ENCODE measurements at places on chromosomes 7 and 10. TPM values are rescaled to one million over a fixed set of nuclear protein-coding genes. Genes with fewer than 3 reads are reported as not detected.
A peak's percentile ranks its signal among the peaks of the same experiment; 100 is the strongest.

DNA sequence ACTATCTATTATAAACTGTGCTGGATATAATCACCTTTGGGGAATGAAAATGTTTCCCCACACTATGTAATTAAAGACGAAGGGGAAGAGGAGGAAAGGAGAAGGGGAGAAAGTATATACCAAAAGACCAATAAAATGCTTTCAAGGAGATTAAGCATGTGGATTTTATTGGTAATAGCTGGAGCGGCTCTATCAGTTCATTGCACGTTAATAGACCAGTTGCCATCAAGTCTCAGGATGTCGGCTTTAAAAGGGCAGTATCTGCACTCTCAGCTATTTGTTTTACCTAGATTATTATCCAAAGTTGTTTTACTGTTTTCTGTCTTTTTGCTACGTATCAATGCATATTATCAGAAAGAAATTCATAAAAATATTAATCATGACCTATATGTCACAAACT, 9.0 kb downstream of the ETV1 start:
- H3K27me3 ChIP-seq = no peaks in the 10 kb centered on the region
- DNase-seq = no peak
- no peak overlapping the region for H3K4me3 ChIP-seq
- peaks cover 1% of the 10 kb centered on the region for H3K36me3 ChIP-seq

- no peaks in the 10 kb centered on the region for H3K27me3 ChIP-seq
- peak overlapping the region; percentile 89 for H3K27ac ChIP-seq
- no peak overlapping the region for H3K4me3 ChIP-seq
- peak; percentile 58 for DNase-seq
Measured at GRCh38 chr7:26704786-26705185, 159.6 kb downstream of the SKAP2 start.

The TEX36 gene
- total RNA-seq = not detected

DNA sequence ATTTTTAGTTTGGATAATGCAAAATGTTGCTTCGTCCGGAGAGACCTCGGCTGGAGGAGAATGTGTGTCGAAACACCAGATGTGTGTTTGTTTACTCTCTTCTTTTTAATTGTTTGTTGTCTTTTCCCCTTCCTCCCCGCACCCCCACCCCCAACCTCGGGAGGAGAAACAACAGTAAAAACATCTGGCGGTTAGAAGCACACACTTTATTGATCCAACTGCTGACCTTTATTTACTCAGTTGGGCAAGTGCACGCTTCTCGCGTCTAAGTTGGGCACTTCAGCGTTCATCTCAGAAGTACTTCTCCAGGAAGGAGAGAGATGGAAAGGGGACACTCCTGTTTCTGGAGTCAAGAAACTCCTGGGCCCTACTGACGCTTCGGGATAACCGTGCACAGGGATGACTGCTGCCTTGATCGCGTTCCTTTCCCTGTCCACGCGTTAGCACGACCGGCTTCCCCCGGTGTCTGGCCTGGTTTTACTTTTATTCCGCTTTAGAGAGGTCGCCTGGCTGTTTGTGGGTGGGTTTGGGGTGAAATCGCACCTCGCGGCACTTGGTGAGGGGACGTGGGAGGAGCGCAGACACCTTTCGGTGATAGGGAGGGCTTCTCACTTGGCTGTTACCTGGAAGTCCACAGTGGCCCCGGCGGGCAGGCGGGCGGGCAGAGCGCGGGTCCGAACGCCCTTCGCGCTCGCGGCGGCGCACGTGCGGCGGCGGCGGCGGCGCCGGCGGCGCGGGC, 168.3 kb upstream of the PPP1R3A start:
- peak overlapping the region; percentile 66 for H3K4me3 ChIP-seq
- no peak overlapping the region for H3K27ac ChIP-seq
- no peaks in the 10 kb centered on the region for H3K36me3 ChIP-seq
- H3K4me1 ChIP-seq = peaks cover 4% of the 10 kb centered on the region

DNA sequence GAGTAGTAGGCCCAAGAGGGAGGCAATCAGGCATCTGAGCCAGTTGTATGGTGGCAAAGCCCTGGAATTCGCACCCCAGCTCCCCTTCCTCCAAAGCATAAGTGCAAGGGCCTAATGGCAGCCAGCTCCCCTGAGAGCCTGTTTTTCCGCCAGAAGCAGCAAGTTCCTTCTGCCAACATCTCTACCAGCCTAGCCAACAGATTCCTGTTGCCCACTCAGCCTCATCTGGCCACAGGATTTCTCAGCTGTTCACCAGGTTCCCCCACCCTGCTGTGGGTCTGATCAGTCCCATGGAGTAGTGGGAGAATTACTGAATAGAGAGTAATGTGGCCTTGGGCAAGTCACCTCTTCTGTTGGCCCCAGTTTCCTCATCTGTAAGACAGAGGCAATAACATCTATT, 186.2 kb upstream of the PDE1C start:
- no peaks in the 10 kb centered on the region for H3K36me3 ChIP-seq
- no peak overlapping the region for H3K27ac ChIP-seq
- no peaks in the 10 kb centered on the region for H3K27me3 ChIP-seq
- H3K4me3 ChIP-seq = no peak overlapping the region
- DNase-seq = no peak

DNA sequence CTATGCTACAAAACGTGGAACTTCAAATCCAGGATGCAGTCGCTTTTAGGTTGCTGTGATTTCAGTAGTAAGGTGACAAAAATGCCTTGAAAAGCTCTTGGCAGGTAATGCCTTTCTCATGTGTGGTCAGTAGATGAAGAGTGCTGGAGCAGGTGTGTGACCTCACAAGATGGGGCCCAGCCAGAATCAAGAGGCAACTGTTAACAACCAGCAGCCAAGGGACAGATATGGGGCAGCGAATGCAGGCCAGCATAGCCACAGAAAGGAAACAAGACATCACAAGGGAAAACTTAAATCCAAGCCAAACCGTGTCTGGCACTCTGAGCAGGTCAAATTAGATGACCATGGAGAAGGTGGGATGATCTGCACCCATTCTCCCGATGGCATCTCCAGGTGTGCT, 12.3 kb downstream of the HUS1 start:
- 0 out of 2 replicates have a peak overlapping the region, but pooled peaks have one; percentile 7 for H3K27ac ChIP-seq
- H3K36me3 ChIP-seq = peaks cover 43% of the 10 kb centered on the region
- no peak overlapping the region for H3K4me3 ChIP-seq
- H3K27me3 ChIP-seq = no peaks in the 10 kb centered on the region
- no peak for DNase-seq
- H3K4me1 ChIP-seq = peaks cover 7% of the 10 kb centered on the region

DNA sequence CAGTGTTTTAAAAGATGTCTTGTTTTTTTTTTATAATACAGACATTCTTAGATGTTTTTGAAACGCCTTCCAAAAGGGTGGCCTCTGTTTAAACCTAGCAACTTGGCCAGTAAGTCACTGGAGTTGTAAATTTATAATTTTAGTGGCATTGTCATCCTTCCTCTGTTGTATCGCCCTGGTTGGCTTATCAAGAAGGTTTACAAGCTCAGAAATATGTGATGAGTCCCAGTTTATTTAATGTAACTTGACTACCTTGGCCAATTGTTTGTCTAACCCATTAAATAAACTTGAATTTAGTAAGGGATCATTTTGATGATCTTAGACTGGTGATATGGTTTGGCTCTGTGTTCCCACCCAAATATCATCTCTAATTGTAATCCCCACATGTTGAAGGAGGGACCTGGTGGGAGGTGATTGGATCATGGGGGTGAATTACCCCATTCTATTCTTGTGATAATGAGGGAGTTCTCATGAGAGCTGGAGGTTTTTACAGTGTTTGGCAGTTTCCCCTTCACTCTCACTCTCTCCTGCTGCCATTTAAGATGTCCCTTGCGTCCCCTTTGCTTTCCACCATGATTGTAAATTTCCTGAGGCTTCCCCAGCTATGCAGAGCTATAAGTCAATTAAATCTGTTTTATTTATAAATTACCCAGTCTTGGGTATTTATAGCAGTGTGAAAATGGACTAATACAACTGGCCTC, 13.4 kb upstream of the NT5C3A start:
- no peak overlapping the region for H3K27ac ChIP-seq
- H3K36me3 ChIP-seq = no peaks in the 10 kb centered on the region
- no peak for DNase-seq
- H3K4me1 ChIP-seq = peaks cover 8% of the 10 kb centered on the region
- no peaks in the 10 kb centered on the region for H3K27me3 ChIP-seq

- no peak overlapping the region for H3K27ac ChIP-seq
- DNase-seq = no peak
- H3K36me3 ChIP-seq = peaks cover 2% of the 10 kb centered on the region
Measured at GRCh38 chr7:82071468-82071867, 301.6 kb upstream of the HGF start.

GRCh38 chr7:80060218-80060806, 74.3 kb upstream of the GNAI1 start:
- no peak overlapping the region for H3K4me3 ChIP-seq
- no peak overlapping the region for H3K27ac ChIP-seq
- H3K36me3 ChIP-seq = no peaks in the 10 kb centered on the region
- no peaks in the 10 kb centered on the region for H3K27me3 ChIP-seq

The C10orf62 gene
- total RNA-seq = not detected

GRCh38 chr10:78777466-78777865, 291.3 kb upstream of the ZMIZ1 start:
- H3K4me1 ChIP-seq = peaks cover 11% of the 10 kb centered on the region
- H3K27ac ChIP-seq = no peak overlapping the region

- DNase-seq = no peak
- no peaks in the 10 kb centered on the region for H3K4me1 ChIP-seq
- H3K27me3 ChIP-seq = no peaks in the 10 kb centered on the region
- no peak overlapping the region for H3K4me3 ChIP-seq
Measured at GRCh38 chr7:4245135-4245865, 436.8 kb upstream of the FOXK1 start.

DNA sequence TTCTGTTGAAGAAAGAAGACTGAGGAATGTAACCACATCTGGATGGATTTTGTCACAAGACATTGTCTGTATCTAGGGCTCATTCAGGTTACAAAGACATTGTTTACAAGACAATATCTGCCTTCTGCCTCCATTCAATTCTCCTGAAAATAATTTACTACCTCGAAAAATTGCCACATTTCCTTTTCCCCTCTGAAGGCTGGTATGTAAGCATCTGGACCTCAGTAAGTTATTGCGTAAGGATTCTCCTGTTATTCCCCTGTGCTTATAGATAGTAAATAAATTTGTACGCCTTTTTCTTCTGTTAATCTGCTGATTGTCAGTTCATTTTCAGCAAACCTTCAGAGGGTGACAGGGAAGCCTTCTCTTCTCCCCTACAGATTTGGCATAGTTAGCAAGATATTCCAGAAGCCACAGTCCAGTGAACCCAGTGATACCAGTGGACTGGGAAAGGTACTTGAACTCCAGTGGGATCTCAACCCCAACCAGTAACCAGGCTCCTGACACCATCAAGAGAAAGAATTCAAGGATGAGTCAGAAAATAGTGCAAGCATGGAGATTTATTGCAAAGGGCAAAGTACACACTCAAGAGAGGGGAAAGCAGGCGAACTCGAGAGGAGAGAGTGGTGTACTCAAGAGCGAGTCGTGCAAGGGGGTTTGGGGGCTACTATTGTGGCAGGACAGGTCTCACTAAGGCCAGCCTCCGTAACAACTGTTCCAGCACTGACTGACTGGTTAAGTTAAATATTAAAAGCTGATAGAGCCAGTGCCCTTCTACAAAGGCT, 706.9 kb upstream of the GHITM start:
- H3K27me3 ChIP-seq = no peaks in the 10 kb centered on the region
- no peak overlapping the region for H3K4me3 ChIP-seq
- no peaks in the 10 kb centered on the region for H3K4me1 ChIP-seq
- H3K27ac ChIP-seq = no peak overlapping the region
- H3K36me3 ChIP-seq = no peaks in the 10 kb centered on the region

GRCh38 chr10:131580076-131580652, 268.6 kb upstream of the TCERG1L start:
- no peaks in the 10 kb centered on the region for H3K27me3 ChIP-seq
- no peaks in the 10 kb centered on the region for H3K4me1 ChIP-seq
- H3K36me3 ChIP-seq = no peaks in the 10 kb centered on the region

The SOSTDC1 gene
- total RNA-seq = under 0.01 TPM

The SLC26A5 gene
- total RNA-seq = not detected

GRCh38 chr7:44767912-44768627, 19.4 kb downstream of the ZMIZ2 start:
- peak; percentile 77 for DNase-seq
- peaks cover 45% of the 10 kb centered on the region for H3K36me3 ChIP-seq
- peak overlapping the region; percentile 83 for H3K27ac ChIP-seq
- no peak overlapping the region for H3K4me3 ChIP-seq
- peaks cover 33% of the 10 kb centered on the region for H3K4me1 ChIP-seq

DNA sequence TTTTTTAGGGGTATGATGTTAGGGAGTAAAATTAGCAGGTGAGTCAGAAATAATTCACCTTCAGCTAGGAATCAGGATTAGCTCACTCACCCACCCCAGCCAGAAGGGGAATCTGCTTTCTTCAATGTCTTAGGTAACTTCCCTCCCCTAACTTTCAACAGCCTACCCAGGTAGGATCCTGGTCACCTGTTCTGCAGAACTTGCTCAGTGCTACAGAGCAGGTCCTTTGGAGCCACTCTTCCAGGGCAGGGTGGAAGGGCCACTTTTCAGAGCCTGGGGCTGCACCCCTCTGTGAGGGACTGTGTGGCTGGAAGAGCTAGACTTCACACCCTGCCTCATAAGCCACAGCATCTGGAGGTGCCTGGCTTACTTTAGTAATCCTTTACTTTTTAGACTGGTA, 58.1 kb downstream of the SHH start:
- H3K36me3 ChIP-seq = peaks cover 5% of the 10 kb centered on the region
- H3K4me3 ChIP-seq = no peak overlapping the region
- H3K4me1 ChIP-seq = 0 out of 2 replicates have a peak, but pooled peaks cover 2% of the 10 kb centered on the region

DNA sequence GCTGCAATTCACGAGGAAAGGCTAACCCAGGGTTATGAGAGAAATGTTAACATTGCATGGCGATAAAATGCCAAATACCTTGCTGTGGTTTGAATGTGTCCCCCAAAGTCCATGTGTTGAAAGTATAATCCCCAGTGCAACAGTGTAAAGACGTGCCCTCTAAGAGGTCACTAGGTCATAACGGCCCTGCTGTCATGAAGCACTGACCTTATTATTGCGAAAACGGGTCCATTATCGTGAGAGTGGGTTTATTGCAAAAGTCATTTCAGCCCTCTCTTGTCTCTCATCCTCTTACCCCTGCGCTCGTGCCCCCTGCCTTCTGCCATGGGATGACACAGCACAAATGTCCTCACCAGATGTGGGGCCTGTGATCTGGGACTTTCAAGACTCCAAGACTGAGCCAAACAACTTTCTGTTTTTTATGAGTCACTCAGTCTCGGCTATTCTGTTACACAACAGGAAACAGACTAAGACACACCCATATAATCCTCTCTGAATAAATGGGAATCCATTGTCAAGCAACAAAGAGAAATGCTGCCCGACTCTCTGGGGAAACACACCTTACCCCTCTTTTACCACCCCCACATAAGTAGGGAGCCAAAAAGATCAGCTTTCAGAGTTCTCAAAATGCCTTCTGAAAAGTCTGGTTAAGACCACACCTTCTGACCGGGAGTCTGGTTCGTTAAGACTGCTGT, 73.1 kb upstream of the UCN3 start:
- DNase-seq = peak; percentile 79
- peaks cover 8% of the 10 kb centered on the region for H3K4me1 ChIP-seq
- no peak overlapping the region for H3K4me3 ChIP-seq
- no peaks in the 10 kb centered on the region for H3K27me3 ChIP-seq
- peak overlapping the region; percentile 11 for H3K27ac ChIP-seq
- no peaks in the 10 kb centered on the region for H3K36me3 ChIP-seq

- H3K27me3 ChIP-seq = no peaks in the 10 kb centered on the region
- no peak for DNase-seq
- no peak overlapping the region for H3K4me3 ChIP-seq
- H3K4me1 ChIP-seq = no peaks in the 10 kb centered on the region
- no peaks in the 10 kb centered on the region for H3K36me3 ChIP-seq
Measured at GRCh38 chr10:98577578-98577977, 130.8 kb upstream of the HPS1 start.

Measured in IMR-90 (cell line).